Fibroblast of gingiva (primary cell): ENCODE measurements at places on chromosomes 13 and 19.

- peak; percentile 91 for DNase-seq
These were observed 34.6 kb upstream of the KATNAL1 start for GRCh38 chr13:30341815-30342570.

DNA sequence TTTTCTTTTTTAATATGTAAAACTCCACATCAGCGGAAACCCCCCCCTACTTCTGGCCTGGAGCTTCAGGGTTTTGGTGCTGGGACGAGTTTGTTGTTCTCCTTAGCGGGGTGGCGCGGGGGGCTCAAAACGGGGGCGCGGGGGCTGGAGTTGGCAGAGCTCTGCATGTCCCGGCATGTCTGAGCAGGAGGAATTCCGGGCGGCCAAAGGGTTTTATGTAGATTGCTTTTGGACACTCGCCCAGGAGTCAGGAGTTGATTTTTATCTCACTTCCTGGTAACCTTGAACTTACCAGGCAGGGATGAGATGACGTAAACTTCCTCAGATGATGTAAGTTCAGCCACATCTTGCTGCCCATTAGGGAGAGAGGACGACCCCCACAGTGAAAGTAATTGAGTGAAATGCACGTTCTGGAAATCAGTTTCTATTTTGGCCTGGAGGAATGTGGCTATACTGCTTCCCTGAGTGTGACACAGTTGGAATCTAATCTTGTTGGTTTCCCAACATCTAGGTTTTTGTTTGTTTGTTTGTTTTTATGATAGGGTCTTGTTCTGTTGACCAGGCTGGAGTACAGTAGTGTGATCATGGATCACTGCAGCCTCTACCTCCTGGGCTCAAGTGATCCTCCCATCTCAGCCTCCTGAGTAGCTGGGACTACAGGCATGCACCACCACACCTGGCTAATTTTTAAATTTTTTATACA is 21.0 kb upstream of the GDF15 start:
- peak; percentile 89 for DNase-seq

GRCh38 chr19:1122972-1123363 is 19.2 kb downstream of the GPX4 start:
- DNase-seq = peak; percentile 81

- no peak for DNase-seq
These were observed 10.0 kb upstream of the IGFL2 start for GRCh38 chr19:46137915-46138473.

GRCh38 chr13:33934343-33934742 is 116.4 kb downstream of the RFC3 start:
- DNase-seq = no peak

- no peak for DNase-seq
These were observed 33.1 kb downstream of the ZNF44 start for GRCh38 chr19:12261554-12261953.

DNA sequence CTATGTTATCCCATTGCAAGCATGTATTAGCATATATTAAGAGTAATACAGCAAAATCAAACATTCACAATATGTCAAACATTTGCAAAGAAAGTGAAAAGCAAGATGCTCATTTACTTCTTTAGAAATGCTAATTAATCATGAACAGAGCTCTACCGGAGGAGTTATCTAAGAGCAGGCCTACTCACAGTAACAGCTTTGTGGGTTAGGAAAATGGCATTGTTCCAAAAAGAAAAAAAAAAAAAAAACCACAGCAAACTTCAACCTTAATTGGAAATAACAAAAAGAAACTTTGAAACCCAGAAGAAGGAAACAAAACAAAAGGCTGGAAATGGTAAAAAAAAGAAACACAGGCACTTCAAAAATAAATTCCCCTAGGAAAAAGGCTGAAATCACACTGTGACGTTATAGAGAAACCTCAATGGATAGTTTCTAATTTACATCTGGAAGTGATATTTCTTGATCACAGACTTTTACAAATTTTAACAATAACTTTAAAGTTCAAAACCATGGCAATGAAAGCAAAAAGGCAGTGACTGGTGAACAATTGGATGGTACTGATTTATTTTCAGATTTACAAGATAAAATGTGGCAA is 1236.8 kb upstream of the SPRY2 start:
- DNase-seq = no peak

DNA sequence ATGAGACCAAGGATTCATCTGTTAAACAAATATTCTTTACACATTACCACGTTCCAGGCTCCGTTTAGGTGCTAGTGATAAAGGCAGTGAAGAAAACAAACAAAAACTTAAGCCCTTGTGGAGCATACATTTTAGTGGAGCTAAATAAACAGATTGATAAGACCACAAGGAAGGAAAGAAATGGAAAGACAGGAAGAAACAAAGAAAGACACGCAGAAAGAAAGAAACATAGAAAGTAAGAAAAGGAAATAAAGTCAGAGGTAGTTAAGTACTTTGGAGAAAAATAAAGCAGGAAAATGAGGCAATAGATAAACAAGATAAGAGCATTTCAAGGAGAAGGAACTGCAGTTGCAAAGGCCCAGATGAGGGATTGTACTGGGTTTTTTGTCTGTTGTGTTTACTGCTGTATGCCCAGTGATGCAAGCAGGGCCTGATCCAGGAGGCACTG is 998 bp downstream of the NFKBIB start:
- no peak for DNase-seq

- peak; percentile 46 for DNase-seq
These were observed 630.0 kb upstream of the MIR17HG start for GRCh38 chr13:90717451-90717936.

DNA sequence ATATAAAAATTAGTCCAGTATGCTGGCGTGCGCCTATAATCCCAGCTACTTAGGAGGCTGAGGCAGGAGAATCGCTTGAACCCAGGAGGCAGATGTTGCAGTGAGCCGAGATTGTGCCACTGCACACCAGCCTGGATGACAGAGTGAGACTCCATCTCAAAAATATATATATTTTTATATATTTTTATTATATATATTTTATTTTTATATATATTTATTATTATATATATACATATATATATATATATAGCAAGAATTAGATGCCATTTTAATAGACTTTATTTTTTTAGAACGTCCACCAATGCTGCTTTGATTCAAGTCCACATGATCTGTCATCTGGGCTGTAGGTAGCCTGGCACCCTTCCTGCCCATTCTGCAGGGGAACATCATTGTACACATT is 3.5 kb upstream of the OR7D2 start:
- no peak for DNase-seq

DNA sequence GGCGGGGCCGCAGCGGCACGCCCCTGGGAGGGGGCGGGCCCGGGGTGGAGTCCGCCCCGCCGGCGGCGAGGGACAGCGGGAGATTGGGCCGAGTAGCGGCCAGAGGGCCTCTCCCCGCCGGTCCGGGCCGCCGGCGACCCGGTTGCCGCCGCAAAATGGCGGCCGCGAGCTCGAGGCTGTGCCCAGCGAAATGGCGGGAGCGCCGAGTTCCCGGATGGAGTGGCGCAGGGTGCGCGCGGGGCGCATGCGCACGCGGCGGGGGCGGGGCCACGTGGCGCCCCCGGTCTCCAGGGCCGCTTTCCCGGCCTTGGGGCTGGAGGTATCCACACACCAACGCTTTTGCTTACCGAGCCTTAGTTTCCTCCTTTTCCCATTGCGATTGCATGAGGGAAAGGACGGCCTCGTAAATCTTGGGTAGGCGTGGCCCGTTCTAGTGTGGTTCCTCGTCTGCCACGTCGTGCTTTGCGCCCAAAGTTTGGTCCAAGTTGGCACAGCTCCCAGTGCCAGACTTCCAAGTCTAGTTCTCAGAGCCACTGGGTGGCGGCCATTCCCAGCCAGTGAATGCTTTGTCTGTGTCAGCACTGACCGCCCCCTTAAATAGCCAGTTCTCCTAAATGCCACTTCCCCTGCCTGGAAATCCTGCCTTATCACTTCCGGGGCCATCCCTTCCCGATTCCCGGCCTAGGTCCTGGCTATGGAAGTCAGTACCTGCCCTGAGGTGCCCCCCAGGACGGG is 513 bp downstream of the CIRBP start:
- peak; percentile 92 for DNase-seq

- DNase-seq = no peak
These were observed 165.9 kb downstream of the STK24 start for GRCh38 chr13:98411013-98411412.

DNA sequence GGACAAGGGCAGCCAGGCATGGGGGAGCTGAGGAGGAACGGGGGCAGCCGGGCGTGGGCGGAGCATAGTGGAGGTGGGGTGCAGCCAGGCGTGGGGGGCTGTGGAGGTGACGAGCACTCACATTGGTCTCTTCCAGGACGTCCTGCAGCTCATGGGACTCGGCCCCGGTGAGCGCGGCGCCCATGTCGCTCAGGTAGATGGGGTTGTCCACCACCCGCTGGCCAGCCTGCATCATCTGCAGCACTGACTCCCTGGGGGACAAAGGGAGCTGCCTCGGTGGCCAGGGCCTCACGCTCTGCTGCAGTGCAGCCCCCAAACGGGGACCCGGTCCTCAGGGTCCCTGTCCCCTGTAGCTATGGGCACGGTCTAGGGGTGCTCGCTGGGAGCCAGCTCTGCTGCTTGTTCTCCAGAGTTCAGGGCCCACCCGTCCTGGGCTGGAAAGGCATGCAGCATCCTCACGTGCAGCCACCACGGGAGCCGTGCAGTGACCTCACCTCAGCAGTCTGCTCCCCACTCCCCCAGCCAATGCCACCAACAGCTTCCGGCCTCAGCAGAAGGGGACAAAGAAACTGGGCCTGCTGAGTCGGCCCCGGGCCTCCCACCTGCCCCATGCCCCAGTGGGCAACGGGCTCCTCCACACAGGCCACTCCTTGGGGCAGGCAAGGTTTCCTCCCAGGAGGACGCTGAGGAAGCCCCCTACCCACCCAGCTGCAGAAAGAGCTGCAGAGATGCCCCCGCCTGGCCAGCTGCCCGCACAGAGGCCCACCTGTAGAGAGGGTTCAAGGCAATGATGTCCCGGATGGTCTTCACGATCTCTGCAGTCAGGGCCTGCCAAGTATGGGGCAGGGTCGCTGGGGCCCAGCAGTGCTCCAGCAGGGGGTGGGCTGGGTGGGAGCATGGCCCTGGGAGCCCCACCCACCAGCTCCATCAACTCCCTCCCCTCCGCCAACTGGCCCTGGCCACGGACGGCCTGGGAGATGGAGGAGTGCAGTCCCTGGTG is 12.1 kb downstream of the LONP1 start:
- DNase-seq = no peak

- no peak for DNase-seq
These were observed 829.8 kb upstream of the SLC10A2 start for GRCh38 chr13:103895835-103896531.

DNA sequence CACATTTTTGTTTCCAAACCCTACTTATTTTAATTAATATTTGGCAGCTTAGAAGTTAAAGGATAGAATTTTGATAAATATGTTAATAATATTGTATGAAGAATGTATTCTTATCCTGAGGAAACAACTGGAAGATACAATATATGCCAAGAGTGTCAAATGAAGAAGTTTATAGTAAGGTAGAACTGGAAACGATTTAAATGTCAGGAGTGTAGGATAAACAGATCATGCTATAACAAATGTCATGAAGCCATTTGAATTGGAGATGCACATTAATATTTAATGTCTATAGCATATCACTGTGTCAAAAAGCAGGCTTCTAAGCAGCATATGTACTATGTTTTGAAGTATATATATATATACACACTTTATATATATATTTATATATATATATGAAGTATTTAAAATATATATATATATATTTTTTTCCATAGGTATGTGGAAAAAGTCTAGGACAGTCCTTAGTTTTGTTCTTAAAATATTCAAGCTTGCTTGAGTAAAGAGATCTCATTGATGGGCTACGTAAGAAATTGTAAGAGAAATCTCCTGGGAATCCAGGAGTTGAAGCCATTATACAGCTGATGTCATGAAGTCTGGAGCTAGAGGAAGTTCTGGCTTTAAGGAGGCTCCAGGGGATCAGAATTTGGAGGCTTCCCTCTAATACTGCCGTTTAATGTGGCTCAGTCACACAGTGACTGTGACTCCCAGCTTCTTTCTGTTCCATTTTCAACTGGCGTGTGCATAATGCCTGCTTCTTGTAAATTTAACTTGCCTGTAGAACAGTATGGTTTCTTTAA is 79.9 kb upstream of the MYCBP2 start:
- DNase-seq = no peak

- DNase-seq = no peak
These were observed 788.4 kb upstream of the PRR20A start for GRCh38 chr13:56352361-56352760.

DNA sequence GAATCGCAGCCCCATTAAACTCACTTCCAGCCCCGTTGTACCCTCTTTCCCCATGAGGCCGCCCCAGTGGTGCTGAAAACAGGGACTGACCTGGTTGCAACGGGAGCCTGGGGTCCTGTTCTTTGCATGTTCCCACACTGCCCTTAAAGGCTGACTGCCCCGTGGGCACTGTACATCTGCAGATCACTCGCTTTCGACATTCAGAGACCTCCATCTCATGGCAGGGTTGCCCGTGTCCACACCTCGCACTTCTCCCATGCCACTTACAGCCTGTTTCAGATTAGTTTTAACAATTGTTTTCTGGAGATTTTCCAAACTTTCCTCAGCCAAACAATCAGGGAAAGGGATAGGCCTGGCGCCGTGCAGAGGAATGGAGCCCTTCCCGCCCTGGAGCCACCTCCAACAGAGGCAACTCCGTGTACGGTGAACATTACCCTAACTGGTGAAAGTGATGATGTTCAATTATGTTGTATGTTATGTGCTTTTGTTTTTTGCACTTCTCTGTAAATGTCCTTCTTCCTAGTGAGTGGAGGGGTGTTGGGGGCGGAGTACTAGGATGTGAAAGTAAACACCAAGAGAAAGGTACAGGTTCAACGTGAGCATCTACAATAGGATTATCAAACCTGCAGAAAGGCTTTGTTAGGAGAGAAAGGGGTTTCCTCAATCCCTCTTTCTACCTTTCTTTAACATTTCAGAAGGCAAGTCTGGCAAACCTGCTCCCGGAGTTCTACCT is 262.8 kb downstream of the FOXO1 start:
- DNase-seq = no peak
